ENCODE measurements at places on chromosomes 11 and 22. TPM values are rescaled to one million over a fixed set of nuclear protein-coding genes. Genes with fewer than 3 reads are reported as not detected.

DNA sequence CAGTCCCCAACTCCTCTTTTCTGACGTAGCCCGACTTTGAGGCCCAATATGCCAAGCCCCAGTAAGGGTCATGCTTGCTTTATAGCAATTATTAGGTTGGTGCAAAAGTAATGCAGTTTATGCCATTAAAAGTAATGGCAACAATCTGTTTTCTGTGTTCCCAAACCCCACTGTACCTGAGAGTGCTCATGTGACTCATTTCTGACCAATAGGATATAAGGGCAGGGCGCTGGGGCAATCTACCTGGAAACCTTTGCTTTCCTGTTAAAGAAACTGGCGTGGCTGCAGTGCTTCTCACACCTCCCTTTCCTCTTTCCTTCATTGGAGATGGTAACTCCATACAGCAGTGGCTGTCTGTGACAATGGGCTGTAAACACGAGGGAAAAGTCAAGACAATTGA is 78.9 kb upstream of the MPPED2 start:
- no peak for DNase-seq

- no peak for DNase-seq
Measured at GRCh38 chr22:38873469-38874411, 1.7 kb upstream of the CBX6 start.

- no peak for DNase-seq
Measured at GRCh38 chr11:75400146-75400865, 988 bp downstream of the RPS3 start.

DNA sequence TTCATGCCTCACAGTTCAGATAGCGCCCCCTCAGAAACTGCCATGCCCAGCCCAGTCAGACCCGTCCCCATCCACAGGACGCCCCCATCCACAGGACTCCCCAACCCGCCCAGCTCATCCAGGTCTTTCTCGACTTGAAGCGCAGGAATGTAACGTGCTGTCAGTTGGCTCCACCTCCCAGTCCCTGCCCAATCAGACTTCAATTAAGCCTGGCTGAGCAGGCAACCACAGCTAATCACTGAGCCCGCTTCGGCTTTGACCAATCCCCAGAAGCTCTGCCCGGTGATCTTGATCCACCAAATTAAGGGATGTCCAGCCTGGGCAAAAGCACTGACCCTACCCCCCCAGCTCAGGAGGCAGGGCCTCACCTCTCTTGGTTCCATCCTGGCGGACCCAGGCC is 10.5 kb upstream of the MFNG start:
- no peak for DNase-seq

DNA sequence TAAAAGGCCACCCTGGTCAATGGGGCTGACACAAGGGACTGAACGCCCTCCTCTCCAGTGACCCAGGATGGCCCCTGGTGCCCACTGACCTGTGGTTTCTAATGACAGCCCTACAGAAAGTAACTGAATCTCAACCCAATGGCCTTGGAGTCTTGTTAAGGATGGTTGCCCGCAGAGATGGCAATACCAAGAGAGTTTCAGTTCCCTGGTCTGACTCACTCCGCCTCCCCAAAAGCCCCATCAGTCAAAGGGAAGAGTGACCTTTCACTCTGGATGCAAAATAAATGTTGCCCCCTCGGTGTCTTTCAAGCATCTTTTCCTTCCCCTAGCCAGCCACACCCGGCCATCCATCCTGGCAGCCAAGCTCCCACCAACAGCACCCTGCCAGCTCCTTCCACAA is 57.7 kb upstream of the ISX start:
- no peak for DNase-seq

- DNase-seq: no peak
Measured at GRCh38 chr11:57585301-57585700, 12.2 kb upstream of the SERPING1 start.

DNA sequence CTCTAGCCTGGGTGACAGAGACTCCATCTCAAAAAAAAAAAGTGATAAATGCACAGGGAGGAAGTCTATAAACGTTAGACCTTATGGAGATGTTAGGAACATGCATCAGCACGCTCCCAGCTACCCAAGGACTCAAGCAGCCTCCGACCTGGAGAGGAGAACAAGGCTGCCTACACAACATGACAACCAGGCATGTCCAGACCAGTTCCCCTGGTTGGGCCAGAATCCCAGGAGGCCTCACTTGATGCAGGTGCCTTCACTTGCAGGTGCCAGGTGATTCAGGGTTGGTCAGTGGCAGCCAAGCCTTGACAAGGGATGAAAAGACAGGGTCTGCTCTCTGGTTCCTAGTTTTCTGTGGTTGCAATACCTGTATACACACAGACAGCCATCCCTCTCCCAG is 5.9 kb downstream of the RANGAP1 start:
- no peak for DNase-seq

Gene C22orf42
- not detected for total RNA-seq

Gene IGLL1
- not detected for total RNA-seq
